HepG2 (cell line): ENCODE measurements at places on chromosomes 16 and 17.

- DNase-seq: no peak
Measured at GRCh38 chr16:85505794-85506634, 107.1 kb upstream of the GSE1 start.

GRCh38 chr16:89383095-89384003 lies 107.0 kb downstream of the ANKRD11 start:
- peak; percentile 45 for DNase-seq

- DNase-seq: peak; percentile 28
Measured at GRCh38 chr17:63573634-63574033, 23.4 kb downstream of the DCAF7 start.

DNA sequence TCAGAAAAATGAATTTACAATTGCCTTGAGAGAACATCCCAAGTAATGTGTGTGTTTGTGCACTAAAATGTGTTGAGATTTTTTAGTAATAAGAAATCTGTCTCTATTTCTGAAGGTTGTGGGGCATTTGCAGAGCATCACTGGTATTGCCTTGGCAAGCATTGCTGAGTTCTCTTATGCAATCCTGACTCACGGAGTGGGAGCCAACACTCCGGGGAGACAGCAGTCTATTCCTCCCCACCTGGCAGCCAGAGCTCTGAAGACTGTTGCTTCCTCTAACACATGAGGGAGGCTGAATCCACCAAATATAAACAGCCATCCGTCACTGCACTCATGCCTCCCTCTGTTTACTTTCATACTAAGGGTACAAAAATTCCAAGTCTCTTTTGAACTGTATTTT lies 10.6 kb downstream of the CNTD1 start:
- no peak for DNase-seq

DNA sequence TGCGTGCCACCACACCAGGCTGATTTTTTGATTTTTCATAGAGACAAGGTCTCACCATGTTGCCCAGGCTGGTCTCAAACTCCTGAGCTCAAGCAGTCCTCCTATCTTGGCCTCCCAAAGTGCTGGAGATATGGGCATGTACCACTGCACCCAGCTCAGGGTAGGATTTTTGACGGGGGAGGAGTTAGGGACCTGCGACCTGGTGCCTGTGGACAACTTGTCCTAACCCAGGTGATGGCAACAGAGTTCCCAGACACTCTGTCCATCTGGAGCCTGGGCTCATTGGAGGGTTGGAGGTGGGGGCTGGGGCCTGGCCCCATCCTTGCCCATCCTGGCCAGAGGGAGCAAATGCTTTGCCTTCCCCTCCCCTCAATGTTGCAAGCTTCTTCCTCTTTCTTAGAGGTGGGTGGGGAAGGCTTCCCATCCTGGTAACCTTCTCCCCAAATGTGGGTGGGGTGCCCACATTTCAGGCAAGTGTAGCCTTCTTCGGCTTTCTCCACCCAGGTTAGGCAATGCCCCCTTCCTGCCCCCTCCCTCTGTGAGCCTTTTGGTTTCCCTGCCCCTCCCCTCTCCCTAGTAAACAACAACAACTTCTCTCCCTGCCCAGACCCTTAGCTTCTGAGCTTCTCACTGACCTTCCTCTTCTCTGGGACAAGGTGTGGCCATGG lies 24.9 kb downstream of the RARA start:
- DNase-seq: no peak
